Immature natural killer cell (primary cell): ENCODE measurements at places on chromosomes 2 and 18.

- DNase-seq: no peak
Observed at GRCh38 chr2:14292964-14293363, 339.6 kb upstream of the LRATD1 start.

DNA sequence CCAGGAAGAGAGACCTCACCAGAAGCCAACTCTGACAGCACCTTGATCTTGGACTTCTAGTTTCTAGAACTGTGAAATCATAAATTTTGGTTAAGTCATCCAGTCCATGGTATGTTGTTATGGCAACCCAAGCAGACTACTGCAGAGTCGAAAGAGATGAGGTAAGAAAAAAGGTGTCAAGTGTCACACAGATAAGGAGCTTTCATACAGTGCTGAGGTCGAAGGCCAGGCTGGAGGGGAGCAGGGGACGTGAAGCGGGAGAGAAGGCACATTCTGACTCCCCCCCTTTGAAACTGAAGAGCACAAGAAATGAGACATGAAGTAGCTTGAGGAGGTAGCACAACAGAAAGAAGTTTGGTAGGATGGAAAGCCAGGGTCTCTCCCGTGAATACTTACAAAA, 110.4 kb downstream of the ALK start:
- DNase-seq: no peak

GRCh38 chr18:11689669-11690565, 853 bp downstream of the GNAL start:
- peak; percentile 2 for DNase-seq

GRCh38 chr2:120533625-120534024, 187.7 kb downstream of the INHBB start:
- no peak for DNase-seq

- DNase-seq: no peak
Observed at GRCh38 chr2:210399440-210400041, 77.0 kb downstream of the LANCL1 start.

DNA sequence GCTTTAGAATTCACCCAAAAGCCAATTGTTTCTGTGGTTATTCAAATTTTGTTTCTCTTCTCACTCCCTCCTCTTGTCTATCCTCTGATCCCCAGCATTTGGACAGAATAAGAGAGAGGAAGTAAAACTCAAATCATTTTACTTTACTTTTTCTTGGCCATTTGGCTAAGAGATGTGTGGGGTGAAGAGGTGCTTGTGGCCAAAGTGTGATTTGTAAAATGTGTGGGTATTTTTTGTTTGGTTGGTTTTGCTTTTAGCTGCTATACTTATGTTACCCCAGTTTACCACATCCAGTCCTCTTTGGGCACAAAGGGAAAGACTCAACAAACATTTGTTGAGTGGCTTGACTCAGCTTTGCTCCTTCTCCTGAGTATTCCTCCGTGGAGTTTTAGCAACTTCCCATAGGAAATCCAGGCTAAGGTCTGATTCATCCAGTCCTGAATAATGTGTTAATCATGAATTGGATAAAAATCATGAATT, 109.1 kb upstream of the CYP1B1 start:
- peak; percentile 73 for DNase-seq

GRCh38 chr2:11254100-11254536, 90.3 kb downstream of the ROCK2 start:
- DNase-seq: no peak

DNA sequence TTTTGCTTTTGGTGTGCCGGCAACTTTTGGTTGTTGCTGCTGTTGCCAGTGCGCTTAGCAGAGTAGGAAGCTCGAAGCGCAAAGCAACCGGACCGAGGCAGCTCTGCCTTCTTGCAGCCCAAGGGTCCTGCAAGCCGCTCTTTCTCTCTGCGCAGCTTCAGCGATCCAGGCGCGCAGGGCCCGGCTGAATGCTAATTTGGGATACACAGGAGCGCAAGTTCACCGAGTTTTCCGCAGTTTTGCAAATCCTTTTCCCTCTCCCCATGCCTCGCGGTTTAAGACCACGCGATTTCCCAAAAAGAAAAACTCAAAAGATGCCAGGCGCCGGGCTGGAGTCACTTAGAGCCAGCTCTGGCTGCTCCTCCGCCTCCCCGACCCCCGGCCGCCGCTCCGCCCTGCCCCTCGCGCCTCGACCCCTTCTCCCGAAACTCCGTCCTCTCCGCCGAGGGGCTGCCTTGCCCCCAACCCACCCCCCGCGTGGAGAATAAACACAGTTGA, 13.5 kb upstream of the SIX3 start:
- DNase-seq: no peak

- DNase-seq: no peak
Observed at GRCh38 chr18:75489493-75490190, 62.1 kb upstream of the SMIM21 start.

- no peak for DNase-seq
Observed at GRCh38 chr2:236654496-236654895, 84.9 kb downstream of the ACKR3 start.
